Esophagus muscularis mucosa (tissue), 4 donors: ENCODE measurements at places on chromosomes 3 and 15.

GRCh38 chr3:142022381-142022780, 127.0 kb downstream of the TFDP2 start:
- no peak for DNase-seq

DNA sequence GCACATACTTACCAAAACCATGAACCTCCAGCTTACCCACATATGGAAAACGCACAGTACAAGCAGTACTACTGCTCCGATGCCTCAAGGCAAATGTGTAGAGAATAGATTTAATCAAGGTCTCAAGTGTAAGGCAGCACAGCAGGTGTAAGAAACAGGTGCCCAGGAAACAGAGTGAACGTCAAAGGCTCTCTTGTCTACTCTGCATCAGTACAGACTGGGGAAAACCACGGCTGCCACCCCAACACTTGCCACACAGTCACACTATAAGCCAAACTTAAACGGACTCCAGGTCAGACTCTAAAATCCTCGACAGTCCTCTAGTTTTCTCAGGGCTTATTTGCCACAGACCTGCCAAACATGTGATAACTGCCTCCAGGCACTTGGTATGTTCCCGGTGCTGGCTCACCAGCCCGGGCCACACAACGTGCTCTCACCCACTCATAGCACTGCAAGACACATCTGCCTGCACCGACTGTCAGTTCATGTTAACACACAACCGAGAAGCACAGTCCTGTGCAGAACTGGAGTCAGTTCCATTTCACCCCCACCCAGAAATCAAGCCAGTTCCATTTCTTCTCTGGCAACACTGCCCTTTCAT, 30.6 kb downstream of the ABCC5 start:
- no peak for DNase-seq

DNA sequence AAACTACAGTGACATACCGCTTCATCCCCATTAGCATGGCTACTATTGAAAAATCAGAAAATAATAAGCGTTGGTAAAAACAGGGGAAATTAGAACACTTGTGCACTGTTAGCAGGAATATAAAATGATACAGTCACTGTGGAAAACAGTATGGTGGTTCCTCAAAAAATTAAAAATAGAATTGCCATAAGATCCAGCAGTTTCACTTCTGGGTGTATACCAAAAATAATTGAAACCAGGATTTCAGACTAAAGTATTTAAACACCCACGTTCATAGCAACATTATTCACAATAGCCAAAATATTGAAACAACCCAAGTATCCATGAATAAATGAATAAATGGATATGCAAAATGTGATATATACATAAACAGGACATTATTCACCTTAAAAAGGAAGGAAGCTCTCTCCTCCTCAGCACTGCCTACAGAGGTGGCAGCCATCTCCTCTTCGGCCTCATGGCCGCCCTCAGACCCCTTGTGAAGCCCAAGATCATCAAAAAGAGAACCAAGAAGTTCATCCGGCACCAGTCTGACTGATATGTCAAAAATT, 34.1 kb downstream of the NGLY1 start:
- no peak for DNase-seq

DNA sequence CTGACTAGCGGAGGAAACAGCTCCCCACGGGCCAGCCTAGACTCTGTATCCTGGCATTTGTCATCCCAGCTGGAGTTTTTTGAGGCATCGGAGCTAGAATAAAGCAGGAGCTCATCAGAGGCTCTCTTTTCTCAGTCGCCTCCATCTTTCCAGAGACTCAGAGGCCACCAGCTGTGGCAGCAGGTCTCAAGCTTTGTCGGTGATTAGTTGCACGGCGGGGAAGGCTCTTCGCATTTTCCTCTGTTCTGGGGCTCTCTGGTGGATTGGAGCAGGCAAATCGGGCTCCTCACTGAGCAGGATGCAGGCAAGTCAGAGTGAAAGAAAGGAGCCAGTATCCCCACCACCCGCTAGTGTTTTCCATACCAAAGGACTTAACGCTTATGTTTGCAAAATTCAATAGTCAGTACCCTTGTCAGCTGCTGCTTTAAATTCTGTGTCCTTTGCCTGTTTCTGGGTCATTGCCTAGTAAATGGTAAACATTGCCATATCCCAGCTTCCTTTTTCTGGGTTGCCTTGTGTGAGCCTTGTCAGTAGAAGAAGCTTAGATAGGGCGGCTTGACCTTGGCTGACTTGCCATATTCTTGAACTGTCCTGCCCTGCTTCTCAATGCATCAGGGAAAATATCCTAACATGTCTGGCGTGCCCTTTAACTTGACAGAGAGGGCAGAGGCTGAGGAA, 127.1 kb downstream of the PTPRG start:
- DNase-seq = no peak

DNA sequence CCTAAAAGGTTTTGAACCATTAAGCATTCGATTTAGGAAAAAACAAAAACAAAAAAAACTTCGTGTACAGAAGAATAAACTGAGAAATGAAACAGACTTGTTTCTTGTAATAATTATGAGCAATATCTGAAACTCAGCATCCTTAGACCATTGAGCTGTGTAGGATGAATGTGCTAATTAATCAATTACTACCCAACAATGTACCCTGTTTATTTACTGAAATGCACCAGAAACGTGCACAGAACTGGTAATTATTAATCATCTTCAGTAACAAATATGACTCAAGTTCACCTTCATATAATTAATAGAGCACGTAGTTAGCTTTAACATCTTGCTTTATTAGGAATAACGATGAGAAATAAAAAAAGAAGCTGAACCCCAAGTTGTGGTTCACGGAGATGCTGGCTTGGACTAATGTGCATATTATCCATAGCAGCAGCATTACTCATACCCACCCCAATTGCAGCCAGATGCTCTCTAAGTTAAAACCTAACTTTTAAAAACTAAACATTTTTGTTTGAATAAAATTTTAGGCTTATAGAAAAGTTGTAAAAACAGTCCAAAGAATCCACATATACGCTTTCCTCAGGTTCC, 10.2 kb upstream of the C15orf61 start:
- DNase-seq = no peak

GRCh38 chr15:85570336-85570735, 189.9 kb downstream of the AKAP13 start:
- DNase-seq = no peak

GRCh38 chr15:72778796-72779195, 4.8 kb downstream of the ADPGK start:
- DNase-seq = no peak

DNA sequence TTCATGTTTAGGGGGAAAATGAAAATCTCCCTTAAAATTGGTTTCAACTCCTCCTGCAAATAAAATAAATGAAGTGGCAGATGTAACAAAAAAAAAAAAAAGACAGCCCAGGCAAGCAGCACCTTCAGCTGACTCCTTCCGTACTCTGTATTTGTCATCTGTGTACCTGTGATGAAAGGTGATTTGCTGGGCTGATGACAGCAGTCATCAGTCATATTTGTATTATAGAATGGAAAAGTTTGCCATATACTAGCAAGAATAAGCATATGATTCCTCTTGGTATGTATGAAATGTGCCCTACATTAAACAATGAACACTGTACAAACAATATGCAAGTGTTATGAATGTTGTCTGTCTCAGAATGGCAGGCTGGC, 44.1 kb upstream of the WWTR1 start:
- DNase-seq = no peak

- DNase-seq = no peak
Observed at GRCh38 chr3:183265834-183266417, 12.9 kb downstream of the B3GNT5 start.

- no peak for DNase-seq
Observed at GRCh38 chr3:120324190-120324589, 25.0 kb downstream of the LRRC58 start.

DNA sequence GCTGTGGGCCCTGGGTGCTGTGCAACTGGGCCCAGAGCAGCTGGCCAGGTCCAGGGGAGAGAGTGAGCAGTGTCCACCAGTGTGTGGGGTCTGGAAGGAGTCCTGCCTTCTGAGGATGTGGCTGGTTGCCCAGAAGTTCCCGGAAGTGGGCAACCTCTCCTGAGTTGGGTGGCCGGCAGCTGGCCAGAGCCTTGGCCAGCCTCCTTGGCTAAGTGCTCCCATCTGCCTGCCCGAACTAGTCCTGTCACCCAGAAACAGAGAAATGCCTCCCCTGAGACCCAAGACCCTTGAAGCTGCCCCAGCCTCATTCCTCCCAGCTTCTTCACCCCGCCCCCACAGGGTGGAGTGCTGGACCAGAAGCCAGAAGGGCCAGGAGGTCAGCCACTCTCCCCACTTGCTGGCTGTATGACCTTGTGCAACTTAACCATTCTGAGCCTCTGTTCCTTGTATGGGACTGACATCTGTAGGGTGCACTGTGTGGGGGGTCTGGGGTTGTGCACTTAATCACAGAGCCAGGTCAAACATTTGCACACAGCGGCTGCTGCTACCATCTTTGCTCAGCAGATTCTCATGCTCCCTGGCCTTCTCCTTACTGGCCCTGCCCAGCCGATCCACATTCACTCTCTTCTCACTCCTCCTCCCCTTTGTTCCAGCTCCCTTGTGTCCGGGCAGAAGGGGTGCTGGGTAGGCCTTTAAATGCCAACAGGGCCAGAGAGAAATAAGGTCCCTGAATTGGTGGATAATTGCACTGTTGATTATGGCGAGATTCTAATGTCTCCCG, 7.5 kb upstream of the ALAS1 start:
- no peak for DNase-seq

GRCh38 chr3:43289401-43289800, 3.1 kb downstream of the SNRK start:
- no peak for DNase-seq

DNA sequence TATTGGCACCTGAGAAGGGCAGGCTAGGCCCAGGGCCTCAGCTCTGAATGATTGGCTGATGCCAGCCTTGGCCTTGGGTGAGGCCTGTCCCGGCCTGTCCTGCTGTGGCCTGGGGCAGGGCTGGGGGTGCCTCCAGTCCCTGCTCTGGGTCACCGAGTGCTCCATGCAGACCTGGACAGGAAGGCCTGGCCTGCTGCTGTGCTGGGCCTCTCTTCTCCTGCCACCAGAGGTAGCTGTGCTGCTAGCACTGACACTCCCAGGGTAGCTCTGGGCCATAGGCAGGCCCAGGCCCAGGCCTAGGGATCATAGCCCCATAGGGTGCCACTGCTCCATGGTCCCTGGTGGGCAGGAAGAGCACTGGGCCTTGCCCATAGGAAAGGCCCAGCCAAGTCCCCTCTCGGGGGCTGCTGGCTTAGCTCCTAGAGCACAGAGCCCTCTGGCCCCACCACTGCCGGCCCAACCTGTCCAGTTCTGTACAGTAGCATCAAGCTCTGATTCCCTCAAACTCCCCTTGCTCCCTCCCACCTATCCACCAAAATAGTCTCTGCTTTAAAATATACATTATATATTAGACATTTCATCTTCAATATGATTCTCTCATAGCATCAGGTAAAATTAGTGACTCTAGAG, 18.2 kb downstream of the ABTB1 start:
- DNase-seq = no peak

GRCh38 chr15:27662892-27663291, 436.2 kb downstream of the OCA2 start:
- peak; percentile 31 for DNase-seq

GRCh38 chr3:114127517-114127916, 51.3 kb downstream of the DRD3 start:
- DNase-seq = no peak

- DNase-seq = peak; percentile 53
Observed at GRCh38 chr3:139846729-139847128, 88.3 kb upstream of the CLSTN2 start.

DNA sequence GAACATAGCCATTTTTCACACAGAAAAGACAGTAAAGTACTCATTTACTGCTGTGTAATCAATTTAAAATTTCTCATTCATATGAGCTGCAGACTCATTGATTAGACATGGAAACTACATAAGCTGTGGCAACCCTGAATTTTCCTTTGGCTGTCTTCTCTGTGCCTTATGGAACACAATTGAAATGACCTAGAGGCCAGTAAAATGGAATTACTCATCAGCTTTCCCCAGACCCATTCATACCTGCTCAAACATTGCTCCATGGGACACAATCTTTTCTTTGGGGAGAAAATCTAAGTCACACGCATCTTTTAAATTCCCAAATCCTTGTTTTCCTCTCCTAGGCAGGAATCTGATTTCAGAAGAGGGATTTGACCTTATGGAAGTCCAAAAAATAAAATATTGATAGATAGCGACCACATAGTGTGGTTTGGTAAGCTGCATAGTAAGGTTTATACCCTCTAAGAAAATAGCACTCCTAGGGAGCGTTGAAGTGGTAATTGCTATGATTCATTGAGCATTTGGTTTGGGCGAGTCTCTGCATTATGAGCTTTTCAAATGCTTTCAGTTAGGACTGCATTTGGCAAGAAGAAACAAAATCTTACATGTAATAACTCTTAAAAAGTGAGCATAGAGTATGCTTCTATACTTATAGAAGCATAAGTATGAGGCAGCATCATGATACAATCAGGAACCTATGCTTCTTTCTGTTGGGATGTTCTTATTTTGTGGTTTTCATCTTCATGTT, 243.4 kb upstream of the GADL1 start:
- no peak for DNase-seq

DNA sequence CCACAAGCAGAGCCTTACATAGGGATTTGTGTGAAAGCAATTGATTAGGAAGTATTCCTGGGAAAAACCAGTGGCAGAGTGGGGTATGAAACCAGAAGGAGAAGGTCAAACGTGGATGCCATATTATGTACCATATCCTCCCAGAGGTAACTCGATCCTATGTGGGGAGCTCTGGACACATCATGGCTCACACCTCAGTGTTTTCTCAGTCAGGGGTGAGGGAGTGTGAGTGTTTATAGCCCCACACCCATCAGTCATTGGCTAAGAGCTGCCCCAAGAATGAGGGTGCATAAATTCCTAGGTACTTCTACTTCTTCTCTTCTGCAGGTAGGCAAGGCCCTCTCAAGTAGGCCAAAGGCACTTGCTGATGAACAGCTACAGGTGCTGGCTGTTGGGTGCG, 28.2 kb upstream of the PDZRN3 start:
- no peak for DNase-seq

DNA sequence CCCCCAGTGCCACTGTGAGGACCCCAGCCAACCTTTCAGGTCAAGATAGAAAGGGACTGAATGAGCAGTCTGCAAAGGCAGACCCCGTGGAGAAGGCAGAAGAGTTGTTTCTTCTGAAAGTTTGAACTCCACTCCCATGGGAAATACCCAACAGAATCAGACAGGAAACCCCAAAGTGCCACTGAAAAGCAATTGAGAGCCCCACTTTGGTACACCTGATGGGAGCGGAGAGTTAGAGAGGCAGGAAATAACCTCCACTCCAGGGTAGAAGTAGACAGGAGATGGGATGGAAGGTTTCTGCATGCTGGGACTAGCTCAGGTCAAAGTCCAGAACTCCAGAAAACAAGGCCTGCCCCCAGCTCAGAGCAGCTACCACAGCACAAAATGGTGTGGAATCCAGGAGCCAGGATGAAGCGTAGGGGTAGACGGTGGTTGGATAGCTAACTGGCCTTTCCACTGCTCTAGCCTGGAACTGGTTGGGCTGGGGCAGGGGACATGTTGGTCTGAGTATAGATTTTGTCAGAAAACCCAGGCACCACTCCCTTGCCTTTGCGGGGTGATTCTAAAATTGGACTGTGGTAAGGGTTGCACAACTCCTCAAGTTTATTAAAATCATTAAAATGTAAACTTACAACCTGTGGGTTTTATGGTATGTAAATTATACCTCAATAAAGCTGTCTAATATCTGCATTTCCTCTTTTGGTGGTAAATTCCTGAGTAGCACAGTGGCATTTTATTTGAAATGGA, 1.9 kb upstream of the RAB43 start:
- no peak for DNase-seq

GRCh38 chr3:133515127-133515526, 58.4 kb upstream of the CDV3 start:
- no peak for DNase-seq
